ENCODE measurements at places on chromosomes 3 and 15.
A peak's percentile ranks its signal among the peaks of the same experiment; 100 is the strongest.

- no peak for DNase-seq
Measured at GRCh38 chr15:62564886-62565633, 400.0 kb upstream of the C2CD4B start.

DNA sequence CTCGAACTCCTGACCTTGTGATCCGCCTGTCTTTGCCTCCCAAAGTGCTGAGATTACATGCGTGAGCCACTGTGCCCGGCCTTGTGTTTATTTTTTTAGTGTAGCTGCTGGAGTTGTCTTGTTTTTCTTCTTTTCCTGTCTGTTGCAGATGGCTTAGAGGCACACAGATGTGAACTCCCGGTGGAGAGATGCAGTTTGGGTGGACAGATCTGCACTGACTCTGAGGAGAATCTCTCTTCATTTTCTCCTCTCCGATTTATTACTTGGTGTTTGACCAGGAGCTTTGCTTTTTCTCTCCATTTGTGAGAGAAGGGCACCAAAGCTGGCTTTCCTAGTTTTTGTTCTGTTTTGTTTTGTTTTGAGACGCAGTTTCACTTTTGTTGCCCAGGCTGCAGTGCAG is 62.7 kb downstream of the USP13 start:
- no peak for DNase-seq

DNA sequence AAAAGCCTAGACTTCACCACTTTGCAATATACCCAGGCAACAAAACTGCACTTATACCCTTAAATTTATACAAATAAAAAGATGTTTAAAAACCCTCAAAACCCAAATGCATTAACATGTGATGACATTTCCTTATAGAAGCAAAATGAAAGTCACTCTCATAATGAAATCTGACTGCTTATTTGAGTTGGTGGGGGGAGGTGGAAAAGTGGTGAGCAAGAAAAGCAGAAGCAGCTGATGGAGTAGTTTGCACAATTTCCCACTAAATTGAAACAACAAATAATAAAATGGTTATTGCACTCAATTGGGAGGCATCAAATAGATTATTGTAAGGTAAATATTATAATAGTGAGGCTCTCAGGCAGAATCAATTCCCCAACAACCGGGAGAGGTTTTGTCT is 54.0 kb upstream of the GADL1 start:
- no peak for DNase-seq

DNA sequence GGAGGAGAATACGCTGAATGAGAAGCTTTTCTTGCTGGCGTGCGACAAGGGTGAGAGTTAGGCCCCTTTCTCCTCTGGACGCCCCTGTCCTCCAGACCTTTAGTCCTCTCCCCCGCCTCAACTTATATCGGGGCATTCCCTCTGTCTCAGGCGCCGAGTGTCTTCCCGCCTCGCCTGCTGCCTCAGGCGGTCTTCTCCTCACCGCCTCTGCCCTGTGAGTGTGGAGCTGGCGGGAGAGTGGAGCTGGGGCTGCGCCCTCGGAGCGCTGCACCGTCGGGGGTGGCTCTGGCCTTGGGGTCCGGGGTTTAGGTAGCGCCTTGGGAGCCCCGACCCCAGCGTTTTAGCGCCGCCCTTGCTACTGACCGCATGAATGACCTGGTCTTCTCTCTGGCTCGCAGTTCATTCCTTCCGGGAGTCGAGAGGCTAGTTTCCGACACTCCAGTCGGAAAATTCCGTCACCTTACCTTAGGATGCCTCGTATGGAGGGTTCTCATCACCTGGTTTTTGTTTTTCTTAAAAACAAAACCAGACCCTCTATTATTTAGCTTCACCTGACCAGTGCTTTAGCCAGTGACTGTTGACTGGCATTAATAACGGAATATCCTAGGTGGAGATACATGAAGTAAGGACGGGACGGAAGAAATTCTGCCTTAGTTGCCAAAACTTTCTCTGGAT is 985 bp downstream of the TRPC1 start:
- no peak for DNase-seq

GRCh38 chr3:136069933-136070332 is 104.4 kb downstream of the PPP2R3A start:
- DNase-seq = no peak

DNA sequence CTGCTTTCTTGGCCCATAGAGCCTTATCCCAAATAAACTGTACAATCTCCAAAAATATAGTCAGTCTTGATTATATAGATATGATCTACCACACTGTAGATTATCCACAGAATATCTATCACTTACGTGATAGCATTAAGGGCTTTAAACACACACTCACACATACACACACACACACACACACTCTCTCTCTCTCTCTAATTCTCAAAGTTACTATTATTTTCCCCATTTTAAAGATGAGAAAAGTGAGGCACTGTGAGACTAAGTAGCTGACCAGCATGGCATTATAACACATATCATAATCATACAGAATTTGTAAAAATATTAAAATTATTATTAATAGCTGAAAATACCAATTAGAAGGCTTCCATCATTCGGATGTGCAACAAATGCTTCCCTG is 4.2 kb downstream of the TBC1D5 start:
- DNase-seq = no peak

DNA sequence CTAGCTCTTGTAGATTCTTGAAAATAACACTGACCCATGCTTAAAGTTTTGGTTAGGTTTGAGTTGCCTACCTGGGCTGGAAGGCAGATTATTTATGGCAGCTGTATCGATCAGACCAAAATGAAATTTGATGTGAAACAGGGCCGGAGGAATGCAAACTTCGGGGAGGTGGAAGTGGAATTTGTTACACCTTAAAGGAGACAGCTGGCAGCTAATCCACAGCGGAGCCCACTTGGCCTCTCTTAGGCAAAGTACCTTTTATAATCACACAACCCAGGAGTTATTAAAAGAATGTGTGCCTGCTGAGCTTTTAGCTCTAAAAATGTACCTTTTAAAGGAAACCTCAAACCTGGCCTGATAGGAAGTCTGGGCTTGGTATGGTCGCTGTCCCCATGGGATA is 250.9 kb upstream of the TPM1 start:
- no peak for DNase-seq

DNA sequence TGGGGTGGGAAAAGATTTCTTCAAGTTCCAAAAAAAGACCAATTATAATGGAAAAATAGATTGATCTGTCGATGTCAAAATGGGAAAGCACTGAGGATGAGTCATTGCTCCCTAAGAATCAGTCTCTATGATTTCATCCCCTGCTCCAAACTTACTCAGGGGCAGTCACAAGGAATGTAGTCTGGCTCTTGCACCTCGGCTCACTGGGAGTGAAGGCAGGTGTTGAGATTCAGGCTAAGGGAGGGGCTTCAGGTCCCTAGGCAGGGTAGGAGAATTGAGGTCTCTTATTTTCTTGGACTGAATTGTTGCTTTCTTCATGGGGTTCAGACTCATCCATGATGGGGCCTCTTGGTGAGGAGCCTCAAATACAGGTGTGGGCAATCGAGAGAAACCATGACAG is 14.2 kb downstream of the ESYT3 start:
- no peak for DNase-seq

GRCh38 chr3:188568736-188569135 is 414.8 kb downstream of the LPP start:
- no peak for DNase-seq

DNA sequence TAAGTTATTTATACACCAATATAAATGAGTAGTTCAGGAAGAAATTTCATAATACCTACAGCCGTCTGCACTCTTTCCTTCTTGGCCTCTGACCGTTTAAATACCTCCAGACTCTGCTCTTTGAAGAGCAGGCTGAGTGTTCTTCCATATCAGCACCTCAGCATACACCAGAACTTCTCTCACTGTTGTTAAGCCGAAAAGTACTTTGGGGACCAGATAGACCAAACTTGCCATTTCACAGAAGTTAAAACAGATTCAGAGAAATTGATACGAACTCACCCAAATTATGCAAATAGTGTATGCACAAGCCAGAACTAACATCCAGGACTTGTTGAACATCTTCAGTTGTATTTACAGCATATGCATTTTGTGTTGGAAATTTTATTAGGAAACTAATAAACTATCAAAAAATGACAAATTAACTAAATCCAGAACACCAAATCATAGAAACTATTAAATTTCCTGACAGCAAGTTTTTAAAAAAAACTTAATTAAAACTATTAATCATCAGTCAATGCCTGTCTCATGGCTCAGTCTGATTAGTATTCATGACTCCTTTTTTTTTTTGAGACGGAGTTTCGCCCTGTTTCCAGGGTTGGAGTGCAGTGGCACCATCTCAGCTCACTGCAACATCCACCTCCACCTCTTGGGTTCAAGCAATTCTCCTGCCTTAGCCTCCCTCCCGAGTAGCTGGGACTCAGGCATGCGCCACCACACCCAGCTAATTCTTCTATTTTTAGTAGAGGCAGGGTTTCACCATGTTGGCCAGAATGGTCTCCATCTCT is 24.1 kb downstream of the CGGBP1 start:
- DNase-seq = no peak

GRCh38 chr3:150286390-150287147 is 121.5 kb upstream of the TSC22D2 start:
- DNase-seq = peak; percentile 47

GRCh38 chr15:81292523-81293001 is 31.4 kb downstream of the STARD5 start:
- DNase-seq = peak; percentile 43

- no peak for DNase-seq
Measured at GRCh38 chr15:46409841-46410301, 775.0 kb downstream of the SQOR start.

GRCh38 chr3:33145221-33145900 is 31.5 kb downstream of the CRTAP start:
- no peak for DNase-seq

DNA sequence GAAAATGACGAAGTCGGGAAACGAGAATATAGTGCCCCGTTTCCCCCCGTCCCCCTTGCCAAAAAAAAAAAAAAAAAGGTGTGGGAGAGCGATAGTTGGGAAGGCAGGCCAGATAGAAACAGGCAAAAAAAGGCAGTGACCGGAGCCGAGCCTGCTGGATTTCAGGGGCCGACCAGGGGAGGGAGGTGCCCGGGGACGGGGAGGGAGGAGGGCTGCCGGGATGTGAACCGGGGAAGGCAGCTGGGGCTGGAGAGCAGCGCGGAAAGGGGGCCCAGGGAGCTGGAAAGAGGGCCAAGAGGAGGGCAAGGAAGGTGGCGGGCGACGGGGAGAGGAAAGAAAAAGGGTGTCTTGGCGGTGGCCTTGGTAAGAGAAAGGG is 837 bp downstream of the LRRN1 start:
- no peak for DNase-seq

DNA sequence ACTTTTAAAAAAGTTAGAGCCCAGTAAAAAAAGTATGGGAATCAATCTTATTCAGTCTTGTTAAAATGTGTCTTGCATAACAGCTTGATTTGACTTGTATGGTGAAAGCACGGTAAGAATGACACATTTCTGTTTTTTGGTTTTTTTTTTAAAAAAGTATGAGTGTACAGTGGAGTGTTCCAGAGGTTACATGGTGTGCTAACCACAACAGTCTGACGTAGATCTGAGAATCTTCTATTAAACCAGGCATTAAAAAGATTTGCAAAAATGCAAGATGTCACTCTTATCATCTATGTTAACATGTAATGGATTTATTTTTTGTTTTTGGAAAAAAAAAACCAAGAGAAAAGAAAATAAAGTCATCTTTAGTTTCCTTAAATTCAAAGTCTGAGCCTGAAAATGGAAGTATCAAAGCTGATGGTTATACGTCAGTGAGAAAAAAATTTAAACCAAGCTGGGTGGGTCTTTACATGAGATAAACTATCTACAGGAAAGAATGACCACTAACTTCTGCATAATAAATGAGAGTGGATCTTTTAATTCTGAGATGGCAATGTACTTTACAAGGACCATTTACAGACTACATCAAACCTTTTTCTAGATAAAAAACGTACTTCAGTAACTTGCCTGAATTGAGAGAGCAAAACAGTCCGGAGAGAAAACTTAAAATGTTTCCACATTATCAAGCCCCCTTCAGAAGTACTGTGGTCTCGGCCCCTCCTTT is 1.6 kb downstream of the GABPB1 start:
- DNase-seq = peak; percentile 47

DNA sequence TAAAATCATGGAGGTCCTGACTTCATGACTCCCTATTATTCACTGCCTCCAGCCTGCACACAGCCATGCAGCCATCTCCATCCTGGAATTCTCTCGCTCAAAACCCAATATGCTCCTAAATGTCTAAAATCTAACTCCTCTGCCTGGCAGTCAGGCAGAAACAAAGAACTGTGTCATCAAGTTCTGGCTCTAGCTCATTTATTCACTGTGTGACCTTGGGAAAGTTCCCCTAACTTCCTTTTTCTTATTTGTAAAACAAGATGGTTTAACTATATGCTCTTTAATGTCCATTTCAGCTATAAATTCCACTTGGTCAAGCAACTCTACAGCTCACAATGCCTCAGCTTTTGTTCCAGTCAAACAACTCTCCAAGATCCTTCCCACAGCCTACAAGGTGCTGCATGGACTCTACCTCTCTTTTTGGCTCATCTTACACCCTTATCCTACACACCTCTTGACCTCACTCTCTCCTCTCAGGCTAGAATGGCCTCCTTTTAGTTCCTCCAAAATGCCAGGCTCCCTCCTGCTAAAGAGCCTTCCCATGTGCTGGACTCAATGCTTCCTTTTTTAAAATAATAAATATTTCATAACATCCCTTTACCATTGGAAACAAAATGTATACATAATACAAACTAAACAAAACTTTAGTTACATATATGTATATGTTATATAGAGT is 16.4 kb downstream of the PIK3CB start:
- no peak for DNase-seq

GRCh38 chr15:40582726-40583246 is 11.3 kb upstream of the KNL1 start:
- no peak for DNase-seq

GRCh38 chr3:72152551-72153476 is 367.9 kb upstream of the PROK2 start:
- no peak for DNase-seq

DNA sequence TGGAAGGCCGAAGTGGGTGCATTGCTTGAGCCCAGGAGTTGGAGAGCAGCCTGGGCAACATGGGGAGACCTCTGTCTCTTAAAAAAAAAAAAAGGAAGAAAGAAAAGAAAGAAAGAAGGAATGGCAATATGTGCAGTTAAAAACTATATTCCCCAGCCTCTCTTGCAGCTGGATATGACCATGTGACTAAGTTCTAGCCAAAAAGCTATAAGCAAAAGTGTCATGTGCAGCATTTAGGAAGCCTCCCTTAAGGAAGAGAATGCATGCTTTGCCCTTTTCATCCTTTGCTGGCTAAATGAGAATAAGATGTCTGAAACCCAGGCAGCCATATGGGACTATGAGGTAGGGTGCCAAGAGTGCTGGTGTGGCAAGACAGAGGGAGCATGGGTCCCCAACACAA is 21.8 kb downstream of the CYP19A1 start:
- no peak for DNase-seq

GRCh38 chr3:56800832-56801661 is 702 bp downstream of the ARHGEF3 start:
- DNase-seq = peak; percentile 28

All from CD4-positive, alpha-beta T cell treated with Interleukin-6 at 100 ng/mL for 8 hours (primary cell).